ENCODE measurements at places on chromosomes 2 and 18.

DNA sequence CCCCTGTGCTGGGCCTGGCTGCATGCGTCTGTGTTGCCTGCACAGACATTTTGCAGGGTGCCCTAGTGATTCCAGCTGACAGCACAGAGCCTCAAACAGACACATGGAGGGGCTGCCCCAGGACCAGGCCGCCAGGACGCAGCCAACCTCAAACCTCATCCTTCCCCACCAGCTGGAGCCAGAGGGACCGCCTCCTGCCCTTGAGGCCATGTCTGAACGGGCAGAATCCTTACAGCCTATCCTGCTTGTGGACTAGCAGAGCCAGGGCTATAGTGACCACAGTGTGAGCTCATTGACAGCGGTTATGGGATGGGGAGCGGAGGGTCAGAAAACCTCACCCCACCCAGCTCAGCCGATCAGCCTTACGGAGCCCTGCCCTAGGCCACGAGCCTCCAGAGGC lies 22.4 kb downstream of the ODC1 start:
- DNase-seq, result no peak

- DNase-seq, result no peak
These were observed 313.0 kb downstream of the RDH14 start for GRCh38 chr2:18247282-18248110.

GRCh38 chr2:187994464-187995331 lies 297.0 kb upstream of the GULP1 start:
- peak; percentile 93 for DNase-seq

DNA sequence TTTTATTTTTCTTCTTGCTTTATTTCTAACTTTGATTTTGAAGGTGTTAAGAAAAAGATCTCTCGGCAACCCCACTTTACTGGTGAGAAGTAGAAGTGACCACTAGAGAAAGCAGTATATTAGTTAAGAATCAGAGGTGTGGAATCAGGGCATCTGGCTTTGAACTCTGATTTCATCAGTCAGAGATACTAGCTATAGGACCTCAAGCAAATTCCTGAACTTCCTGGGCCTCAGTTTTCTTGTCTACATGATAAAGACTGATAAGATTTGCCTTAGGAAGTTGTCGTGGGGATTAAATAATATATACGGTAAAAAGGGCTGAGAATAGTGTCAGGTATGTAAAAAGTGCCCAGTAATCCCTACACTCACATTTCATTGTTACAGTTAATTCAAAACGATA lies 440.3 kb upstream of the CRIM1 start:
- no peak for DNase-seq

DNA sequence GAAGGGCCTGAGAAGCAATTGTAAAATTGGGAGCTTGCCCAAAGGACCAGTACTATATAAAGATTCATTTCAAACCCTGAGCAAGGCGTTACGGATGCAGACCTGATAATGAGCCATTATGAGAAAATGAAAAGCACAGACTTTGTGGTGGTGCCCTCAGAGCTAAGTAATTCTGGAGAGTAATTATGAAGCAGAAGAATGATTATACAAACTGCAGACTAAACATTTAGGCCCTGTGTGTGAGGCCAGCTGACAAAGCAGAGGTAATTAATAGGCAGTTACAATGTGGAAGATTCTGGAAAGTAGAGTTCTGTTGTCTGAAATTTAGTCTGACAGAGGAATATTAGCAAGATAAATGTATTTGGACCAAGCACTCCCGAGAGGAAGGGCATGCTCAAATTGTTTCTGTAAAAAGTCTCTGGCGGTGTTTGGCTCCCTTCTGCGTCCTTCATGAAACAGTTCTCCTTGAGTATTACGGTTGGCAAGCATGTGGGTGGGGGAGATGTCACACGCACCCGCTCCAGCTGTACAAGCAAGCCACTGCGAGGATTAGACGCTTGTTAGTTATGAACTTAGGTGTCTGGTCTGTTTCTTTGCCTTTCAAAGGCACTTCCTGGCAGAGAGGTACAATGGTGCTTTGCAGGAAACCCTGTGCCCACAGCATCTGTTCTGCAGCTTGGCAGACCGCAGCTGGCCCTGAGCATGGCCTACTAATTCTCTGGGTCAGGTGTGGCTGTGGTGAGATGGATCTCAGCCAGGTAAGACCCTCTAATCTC lies 45.5 kb downstream of the CDC42EP3 start:
- DNase-seq, result peak; percentile 93

DNA sequence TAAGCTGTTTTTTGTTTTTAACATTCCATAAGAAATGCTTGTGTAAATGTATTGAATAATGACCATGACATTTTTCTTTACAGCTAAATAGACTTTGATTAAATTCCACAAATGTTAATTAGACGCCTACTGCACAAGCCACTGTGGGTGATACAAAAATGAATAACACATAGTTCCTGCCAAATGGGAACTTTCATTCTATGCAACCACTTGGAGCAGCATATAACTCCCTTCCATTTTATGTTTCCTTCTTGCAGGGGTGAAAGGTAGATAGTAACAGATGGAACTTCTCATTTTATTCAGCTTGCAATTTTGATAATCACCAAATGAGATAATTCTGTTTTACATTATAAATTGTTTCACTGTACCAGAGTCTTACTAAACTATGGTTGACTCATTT lies 70.0 kb upstream of the THUMPD2 start:
- no peak for DNase-seq

- no peak for DNase-seq
These were observed 1.9 kb downstream of the MAB21L4 start for GRCh38 chr2:240894006-240894405.

- DNase-seq, result no peak
These were observed 50.0 kb upstream of the RFX8 start for GRCh38 chr2:101524806-101525430.

- DNase-seq, result no peak
These were observed 58.4 kb downstream of the BIN1 start for GRCh38 chr2:127048618-127048935.

DNA sequence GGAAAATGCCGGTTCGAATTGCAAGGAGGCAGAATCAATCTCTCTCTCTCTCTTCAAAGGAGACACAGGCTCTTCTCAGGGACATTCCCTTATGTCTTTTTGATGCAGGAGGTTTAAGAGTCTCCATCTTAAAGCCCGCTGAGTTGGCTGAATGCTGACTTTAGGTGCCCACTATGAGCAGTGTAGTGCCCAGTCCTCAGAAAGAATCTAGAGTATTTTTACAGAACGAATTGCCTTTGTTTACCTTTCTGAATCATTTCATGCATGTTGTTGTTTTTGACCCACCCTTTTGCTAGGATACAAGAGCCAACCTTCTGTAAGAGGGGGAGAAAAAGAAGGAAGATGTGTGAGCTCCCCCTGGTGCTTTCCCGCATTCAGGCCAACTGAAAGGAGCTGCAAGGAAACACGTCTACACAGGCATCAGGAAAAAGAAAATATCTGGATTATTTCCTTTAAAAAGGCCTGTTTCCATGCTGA lies 193.5 kb upstream of the TCF4 start:
- peak; percentile 16 for DNase-seq

- DNase-seq, result no peak
These were observed 66.5 kb downstream of the DTNB start for GRCh38 chr2:25606892-25607291.

DNA sequence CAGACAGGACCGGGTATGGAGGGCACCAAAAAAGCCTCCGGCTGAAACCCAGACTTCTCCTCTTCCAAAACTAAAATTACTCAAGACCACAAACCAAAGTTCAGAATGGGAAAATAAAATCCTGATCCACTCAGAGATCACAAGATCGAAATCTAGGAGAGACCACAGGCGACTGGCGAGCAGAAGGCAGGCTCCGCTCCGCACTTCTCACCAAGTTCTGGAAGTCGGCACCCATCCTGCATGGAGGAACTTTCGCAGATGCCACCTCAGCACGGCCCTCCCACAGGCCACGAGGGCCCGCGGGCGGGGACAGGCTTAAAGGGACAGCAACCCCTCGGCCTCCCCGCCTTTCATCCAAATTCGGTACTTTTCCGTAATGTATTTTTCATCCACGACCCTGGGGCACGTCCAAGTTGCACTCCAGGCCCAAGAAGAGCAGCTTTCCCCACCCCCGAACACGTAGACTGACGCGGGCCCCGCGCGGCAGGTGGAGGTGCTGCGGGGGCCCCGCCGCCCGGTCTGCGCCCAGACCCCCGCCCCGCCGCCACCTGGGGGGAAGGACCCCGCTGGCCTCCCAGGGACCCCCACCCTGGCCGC lies 43.7 kb downstream of the HDLBP start:
- DNase-seq, result no peak

DNA sequence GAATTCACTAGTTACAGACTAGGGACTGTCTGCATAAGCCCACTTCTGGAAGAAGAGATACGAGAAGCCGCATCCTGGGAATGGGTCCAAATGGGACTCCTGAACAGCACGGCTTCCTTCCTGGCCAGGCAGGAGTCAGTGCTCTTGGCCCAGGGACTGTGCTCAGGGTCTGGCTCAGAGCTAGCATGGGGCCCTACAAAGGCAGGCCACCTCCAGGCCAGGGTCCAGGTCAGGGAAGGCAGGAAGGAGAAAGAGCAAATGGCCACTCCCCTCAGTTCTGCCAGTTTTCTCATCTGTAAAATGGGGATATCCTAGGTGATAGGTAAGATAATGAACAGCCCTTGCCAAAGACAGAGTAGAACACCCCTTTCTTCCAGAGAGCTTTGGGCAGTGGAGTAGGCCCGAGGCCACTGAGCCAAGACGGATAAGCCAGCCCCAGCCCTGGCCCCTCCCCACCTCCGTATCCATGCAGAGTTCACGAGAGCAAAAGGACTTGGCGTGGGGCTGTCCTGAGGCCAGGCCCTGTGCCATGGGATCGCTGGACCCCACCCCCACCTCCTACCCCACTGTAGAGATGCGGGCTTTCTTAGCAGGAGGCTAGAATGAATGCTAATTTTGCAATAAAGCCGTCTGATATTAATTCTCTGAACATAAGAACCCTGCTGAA lies 190.1 kb downstream of the MGAT5 start:
- no peak for DNase-seq

GRCh38 chr2:186459009-186459408 lies 27.1 kb upstream of the ZC3H15 start:
- no peak for DNase-seq

DNA sequence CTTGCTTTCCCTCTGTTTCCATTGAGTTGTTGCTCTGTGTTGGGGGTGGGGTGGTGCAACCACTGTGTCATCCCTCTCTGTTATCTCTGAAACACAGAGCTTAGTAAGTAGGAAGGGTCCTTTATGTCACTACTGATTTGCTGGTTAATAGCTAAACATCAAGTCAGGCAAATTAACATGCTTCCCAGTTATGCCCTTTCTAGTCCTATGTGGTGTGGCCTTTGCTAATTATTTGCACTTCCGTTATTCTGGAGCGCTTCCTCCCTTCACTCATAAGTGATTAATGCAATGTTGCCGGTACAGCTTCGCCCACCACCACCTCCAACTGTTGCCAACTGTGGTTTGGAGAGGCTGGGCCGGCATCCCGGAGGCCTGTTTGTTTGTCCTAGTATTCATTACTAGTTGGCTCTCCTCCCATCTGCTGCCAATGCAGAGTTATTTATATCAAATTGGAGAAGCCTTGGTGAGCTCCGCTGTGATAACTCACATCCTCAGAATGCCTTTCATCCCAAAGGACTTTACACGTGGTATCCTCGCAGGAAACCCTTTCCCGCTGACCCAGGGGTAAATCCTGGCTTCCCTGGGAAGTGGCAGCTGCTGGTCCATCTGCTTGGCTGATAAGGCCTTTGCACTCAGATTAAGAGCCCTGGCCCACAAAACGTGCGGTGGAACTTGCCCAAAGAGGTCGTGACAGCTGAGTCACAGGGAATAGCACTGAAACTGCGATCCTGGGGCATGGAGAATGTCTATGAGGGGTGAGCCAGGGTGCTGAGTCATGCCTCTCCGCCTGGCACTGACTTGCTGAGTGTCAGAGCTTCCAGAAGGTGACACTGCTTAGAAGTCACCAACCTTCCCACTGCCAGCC lies 72.0 kb upstream of the ZCCHC2 start:
- DNase-seq, result peak; percentile 81

GRCh38 chr2:190250421-190250820 lies 69.2 kb downstream of the HIBCH start:
- no peak for DNase-seq

DNA sequence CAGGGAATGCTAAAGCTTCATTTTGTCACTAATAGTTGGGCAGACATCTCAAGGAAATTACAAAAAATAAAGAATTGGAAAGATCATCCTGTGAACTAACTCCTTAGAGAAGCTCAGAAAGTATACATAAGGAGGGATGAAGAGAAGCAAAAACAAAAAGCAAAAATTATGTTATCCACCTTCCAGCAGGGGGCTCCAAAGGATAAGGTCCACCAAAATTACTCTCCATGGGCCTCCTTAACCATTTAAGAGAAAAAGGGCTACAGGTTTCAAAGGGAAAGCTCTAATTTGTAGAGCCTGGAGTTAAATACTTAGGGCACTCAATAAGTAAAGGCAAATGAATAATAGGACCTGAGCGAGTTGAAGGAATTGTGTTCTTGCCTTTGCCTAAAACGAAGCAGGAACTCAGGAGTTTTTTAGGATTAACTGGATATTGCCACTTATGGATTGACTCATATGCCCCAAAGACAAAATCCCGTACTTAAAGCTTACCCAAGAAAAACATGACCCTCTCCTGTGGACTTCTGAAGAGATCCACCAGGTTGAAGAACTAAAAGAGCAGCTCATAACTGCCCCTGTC lies 1167.9 kb downstream of the DSC3 start:
- DNase-seq, result peak; percentile 26

DNA sequence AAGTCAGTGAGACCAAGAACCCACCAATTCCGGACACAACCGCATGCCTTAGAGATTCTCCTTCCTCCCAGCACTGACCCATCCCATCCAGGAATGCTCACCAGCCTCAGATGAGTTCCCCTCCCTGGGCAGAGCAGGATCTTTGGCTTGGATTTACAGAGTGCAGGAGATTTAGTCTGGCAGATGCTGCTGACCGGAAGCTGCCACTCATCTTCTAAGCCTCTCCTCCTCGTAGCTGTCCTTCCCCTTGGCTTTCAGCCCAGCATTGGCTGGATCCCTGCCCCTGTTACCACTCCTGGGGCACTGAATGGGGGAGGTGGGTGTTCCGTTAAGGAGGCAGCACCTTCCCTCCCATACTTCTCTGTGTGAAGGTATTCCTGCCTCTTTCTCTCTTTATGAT lies 53.2 kb downstream of the VWA3B start:
- peak; percentile 69 for DNase-seq

DNA sequence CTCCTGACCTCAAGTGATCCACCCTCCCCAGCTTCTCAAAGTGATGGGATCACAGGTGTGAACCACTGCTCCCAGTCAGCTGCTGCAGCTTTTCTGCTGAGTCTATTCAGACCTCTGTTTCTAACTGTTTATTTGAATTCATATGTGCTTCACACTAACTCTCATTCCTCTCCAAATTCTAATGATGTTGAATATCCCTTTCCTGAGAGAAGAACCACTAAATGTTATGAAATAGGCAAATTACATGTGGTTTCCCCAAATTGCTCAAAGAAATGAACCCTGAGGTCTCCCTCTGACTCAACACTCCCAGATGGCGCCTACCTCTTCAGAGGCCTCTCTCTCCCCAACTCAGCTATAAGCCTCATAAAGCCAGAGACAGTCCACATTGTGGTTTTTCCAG lies 98.6 kb downstream of the IRS1 start:
- no peak for DNase-seq

DNA sequence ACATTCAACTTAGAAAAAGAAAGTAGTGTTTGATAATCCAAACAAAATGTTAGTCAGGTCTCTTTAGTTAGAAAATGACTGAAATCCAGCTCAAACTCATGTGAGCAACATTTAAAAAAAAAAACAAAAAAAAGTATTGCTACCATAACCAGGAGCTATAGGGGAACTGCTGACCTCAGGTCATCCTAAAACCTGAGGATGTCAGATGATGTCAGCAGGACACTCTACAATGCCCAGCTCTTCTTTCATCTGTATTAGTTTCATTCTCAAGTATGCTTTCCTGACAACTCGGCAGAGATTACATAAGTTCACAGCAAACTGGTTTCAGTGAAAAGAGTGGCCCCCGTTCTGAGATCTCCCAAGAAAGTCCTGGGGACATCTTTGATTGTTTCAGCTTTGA lies 4.2 kb upstream of the ESCO1 start:
- DNase-seq, result no peak
